ENCODE measurements at places on chromosomes 13 and 19.

- DNase-seq = no peak
These were observed 83.9 kb upstream of the IRS2 start for GRCh38 chr13:109870274-109870673.

GRCh38 chr19:47435196-47435595, 15.9 kb upstream of the MEIS3 start:
- DNase-seq = no peak

DNA sequence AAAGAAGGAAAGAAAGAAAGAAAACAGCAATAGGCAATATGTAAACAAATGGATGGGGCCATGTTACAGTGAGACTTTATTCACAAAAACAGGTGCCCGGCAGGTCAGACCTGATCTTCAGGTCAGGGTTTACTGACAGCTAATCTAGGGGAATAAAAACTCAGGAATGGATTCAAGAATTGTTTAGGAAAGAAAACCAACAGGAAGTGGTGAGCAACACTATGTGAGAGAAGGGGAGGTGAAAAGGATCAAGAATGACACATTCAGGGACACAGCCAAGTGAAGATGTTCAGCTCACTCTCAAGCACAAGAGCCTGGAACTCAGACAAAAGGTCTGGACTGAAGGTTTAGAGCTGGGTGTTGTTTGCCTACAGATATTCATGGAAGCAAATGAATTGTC, 244.5 kb downstream of the EFNB2 start:
- DNase-seq = no peak

- DNase-seq = no peak
These were observed 436.8 kb downstream of the FGF14 start for GRCh38 chr13:101965096-101965495.

GRCh38 chr13:106700439-106700838, 132.5 kb upstream of the ARGLU1 start:
- no peak for DNase-seq

DNA sequence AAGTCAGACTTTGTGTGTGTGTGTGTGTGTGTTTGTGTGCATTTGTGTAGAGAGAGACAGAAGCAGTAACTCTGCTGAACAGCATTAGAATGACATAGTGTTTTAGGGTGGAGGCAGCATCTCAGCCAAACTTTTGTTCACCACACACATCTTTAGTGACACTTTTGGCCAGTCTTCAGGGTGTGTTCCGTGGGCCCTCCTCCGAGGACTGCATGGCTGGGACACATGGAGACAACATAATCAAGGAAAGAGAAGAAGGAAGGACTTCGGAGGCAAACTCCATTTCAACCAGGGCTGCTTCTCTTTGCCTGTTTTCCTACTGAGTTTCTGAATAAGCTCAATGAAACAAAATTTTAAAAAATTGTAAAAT, 205.1 kb downstream of the LHFPL6 start:
- no peak for DNase-seq

DNA sequence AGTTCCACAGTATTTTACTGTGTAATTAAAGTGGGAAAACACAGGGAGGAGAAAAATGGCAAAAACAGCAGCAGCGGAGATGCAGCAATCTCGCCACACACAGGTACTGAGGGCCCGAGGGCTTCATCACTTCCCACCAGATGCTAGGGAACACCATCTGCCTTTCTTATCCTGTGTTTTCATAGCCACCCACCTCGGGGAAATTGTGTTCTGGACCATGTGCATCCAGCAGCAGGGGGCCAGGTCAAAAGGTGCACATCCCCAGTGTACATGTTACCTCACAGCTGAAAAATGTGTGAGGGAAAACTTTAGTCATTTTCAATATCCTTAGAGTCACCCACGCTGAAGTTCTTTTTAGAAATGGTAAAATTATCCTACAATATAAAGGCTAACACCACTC, 30.2 kb downstream of the PDCD5 start:
- DNase-seq = no peak

- no peak for DNase-seq
These were observed 57.3 kb downstream of the KLF2 start for GRCh38 chr19:16381756-16382401.

DNA sequence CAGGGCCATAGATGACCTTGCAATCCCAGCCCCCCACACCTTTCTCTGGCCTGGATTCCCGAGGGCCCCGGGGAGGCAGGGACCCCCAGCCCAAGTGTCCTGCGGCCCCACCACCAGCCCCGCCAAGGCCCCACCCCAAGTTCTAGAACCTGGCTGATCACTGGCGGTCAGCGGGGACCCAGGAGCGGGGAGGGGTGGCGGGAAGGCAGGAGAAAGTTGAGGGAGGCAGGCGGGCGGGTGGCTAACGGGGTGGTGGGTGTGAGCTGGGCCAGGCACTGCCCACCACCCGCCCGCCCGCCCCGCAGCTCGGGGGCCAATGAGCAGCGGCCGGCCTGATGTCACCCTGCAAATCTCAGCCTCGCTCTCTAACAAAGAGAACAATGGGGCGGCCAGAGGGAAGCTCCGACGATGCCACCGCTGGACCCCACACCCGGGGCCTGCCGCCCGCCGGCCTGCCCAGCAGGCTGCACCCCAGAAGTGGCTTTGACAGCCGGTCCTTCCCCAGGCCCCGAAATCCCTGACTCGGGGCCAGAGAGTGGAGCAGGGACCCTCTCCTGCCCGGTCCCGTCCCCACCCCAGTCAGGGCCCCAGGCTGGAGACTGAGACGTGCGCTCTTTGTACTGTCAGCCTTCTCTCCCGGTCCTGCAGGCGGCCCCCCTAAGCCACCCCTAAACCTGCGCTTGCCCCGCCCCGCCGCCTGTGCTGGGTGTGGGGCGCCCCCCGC, 1.6 kb downstream of the MEX3D start:
- no peak for DNase-seq

DNA sequence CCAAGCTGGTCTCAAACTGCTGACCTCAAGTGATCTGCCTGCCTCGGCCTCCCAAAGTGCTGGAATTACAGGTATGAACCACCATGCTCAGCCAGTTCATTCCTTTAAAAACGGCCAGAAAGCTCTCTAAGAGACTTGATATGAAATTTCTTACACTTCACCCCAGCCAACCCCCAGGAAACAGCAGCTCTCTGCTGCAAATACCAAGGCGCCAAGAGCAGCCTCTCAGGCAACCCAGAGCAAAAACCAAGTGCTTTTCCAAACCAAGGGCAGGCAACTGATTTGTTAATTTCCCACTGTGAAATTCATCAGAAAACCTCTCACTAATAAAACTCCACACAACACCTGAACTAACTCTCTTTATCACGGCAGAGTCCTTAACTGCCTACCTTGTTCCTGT, 44.9 kb downstream of the LATS2 start:
- no peak for DNase-seq

- DNase-seq = no peak
These were observed 2.6 kb downstream of the HMG20B start for GRCh38 chr19:3575260-3575741.

GRCh38 chr19:29893606-29894284, 48.3 kb upstream of the URI1 start:
- no peak for DNase-seq

DNA sequence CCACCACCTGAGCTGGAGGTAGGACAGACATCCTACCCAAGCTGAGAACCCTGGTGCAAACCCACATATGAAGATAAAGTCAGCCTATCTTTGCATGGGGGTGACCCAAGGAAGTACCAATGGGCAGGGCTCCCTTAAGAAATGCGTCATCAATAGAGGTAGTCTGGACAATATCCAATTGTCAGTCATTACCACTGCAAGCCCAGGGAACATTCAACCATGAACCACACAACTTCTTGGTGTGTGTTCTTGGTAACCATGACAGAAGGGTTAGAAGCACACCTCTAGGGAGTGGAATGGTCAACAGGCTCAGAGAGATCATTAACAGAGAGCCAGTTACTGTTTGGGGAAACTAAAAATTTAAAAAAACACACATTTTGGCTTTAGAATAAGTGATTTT, 34.7 kb upstream of the DOCK9 start:
- DNase-seq = no peak

DNA sequence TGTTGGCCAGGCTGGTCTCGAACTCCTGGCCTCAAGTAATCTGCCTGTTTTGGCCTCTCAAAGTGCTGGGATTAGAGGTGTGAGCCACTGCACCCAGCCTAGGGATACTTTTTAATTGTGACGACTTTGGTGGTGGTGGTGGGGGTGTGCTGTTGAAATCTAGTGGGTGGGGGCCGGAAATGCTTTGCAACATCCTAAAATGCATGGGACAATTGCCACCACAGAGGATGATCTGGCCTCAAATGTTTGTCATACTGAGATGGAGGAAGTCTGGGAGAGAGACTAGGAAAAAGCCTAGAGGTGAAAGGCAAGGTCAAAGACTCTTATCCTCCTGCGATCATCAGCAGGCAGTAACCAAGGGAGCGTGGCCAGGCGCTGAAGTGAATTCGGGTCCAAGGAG, 1.4 kb downstream of the NWD1 start:
- no peak for DNase-seq

GRCh38 chr13:61084988-61085387, 330.7 kb downstream of the PCDH20 start:
- DNase-seq = no peak

- peak; percentile 75 for DNase-seq
These were observed 2.7 kb upstream of the CNN1 start for GRCh38 chr19:11535792-11536595.

DNA sequence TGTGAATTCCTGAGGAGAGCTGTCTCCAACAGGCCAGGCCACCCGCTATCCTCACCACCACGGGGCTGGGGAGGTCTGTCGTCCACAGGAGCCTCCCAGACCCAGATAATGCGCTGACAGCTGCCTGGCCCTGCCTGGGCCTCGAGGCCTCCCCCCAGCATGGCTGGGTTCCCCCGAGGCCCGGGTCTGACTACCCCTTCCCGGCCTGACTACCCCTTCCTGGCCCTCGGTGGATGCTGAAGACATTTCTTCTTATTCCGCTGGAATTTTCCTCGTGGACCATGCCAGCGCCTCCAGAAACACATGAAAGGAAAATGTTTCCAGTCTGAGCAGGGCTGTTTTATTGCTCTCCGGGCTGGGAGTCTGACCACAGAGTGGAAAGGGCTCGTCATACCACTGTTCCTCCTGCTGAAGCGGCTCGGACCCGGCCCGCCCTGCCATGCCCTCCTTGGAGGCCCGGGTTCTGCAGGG, 16.8 kb upstream of the COMP start:
- DNase-seq = no peak

DNA sequence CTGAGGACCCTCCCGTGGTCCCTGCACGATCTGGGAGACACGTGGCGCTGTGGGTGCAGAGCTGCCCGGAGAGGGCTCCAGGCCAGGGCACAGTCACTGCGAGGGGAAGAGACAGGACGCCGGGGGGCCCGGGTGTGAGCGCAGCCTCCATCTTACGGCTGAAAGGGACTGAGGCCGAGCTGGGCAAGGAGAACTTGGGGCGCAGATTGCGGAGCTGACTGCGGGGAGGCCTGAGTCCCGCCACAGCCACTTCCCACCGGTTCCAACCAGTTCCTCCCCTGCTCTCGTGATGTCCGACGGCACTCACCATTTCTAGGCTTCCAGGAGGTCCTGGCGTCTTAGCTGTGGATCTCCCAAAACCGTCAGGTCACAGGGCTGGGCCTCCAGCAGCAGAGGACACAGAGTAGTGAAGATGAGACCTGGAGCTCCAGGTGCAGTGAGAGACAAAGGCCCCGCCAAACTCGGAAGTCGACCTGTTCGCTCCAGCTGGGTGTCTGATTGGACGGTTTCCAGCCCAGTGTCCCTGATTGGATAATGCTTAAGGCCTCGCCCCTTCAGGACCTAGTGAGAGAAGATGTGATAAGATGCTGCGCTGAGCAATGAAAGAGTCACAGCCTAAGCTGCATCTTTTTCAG, 4.8 kb upstream of the ZNF253 start:
- no peak for DNase-seq

DNA sequence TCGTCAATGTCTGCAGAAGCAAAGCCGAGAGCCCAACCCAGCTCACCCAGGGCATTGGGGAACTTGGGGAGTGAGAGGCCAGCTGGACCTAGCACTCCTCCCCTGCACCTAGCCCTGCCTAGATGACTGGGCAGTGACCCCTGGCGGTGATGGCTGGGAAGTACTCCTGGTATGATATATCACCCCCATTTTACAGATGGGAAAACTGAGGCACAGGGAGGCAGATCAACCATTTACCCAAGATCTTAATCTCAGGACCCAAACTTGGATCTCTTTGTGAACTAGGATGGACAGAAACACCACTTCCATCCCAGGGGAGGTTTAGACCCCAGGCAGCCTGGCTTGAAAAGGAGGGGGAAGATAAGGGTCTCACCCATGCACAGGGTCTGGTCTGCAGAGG, 43.5 kb downstream of the CCL25 start:
- no peak for DNase-seq

GRCh38 chr19:31506102-31506501, 156.9 kb upstream of the TSHZ3 start:
- no peak for DNase-seq

DNA sequence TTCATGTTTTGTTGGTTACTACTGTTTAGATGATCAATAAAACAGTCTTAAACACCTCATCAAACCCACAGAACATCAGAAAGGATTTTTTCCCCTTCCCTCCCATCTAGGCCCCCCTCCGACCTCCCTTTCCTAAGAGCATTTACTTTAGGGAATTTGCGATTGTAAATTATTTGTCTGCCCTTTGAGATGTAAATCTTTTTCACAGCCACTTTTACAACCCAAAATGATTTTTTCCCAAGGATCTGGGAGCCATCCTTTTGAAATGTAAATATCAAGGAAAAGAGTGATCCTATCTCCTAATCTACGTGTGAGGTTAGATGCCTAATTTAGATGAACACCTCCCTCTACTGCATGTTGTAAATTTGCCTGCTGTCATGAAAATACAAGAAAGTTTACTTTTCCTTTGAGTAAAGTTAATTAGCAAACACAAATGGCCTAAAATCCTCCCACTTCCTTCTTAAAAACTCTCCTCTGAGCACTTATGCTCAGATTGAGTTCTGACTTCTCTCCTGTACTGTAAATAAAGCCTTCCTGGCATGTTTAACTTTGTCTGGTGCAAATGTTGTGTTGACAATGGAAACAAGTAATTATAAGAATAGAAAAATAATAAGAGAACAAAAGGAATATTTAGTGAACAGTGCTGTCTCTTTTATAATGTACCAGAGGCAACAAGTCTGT, 1646.9 kb upstream of the SPRY2 start:
- no peak for DNase-seq

DNA sequence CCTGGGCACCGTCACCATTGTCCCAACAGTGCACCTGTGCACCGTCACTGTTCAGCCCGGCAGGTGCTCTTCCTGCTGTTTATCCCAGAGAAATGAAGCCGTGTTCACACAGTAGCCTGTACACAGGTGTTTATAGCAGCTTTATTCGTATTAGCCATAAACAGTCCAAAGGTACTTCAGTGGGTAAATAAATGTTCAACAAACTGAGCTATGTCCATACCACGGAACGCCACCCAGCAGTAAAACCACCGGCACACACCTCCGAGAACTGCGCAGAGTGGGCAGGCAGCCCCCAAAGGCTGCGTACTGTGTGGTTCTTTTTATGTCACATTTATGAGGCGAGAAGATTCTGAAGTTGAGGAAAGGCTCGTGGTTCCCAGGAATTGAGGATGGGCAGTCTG, 44.9 kb upstream of the DCUN1D2 start:
- DNase-seq = no peak
